ENCODE measurements at places on chromosomes 4 and X.

DNA sequence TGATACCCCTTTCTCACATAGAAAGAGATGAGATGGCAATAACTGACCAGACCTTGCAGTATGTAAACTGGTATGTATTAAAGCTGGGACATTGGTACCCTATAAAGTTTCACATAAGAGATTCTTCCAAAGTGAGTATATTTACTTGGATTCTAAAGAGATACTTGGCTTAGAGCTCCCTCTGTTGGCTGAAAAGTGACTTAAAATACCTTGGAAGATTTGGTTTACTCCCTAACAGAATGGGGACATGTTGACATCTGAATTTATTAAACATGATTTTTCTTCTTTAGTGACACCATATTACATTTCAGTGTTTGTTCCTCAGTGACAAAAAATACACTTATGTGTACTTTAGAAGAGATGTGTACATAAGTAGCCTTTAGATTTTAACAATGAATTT is 47.9 kb upstream of the RGN start:
- DNase-seq, result peak; percentile 86

DNA sequence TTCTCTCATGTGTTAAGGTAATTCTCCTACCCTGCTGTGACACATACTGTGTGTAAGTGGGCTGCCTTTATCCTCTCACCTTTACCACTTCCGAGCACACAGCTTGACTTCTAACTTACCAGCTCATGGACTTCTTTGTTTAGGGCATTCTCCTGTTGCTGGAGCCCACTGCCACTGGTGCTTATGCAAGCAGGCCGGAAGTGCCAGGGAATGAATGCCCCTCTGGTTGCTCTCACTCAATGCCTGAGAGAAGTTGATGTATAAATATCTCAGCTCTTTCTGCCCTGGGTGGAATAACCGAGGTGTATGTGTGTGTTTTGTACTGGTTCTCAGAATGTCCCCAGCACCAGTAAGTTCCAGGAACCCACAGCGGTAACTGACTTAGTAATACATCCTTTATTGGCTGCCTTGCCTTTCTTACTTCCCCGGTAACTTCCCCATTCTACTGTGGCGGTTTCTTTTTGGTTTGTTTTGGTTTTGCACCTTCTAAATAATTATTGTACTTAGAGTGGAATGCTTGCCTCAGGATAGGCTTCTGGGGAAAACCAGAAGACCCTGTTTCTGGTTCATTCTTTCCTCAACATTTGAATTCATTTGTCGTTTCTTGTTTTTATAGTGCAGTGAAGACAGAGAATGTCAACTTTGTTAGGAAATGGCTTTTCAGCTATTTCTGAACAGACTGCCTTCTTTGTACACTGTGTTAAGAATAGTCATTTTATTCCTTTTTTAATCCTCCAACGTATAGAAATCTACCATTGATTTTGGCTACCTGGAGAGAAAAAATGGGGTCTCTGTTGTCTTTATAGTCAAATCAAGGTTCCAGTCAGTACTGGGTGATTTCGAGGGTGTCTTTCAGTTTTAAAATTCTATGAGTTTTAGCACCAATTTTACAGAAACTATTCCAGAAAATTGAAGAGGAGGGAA is 45.4 kb downstream of the CXorf58 start:
- DNase-seq, result peak; percentile 2

- DNase-seq, result no peak
Measured at GRCh38 chr4:79578606-79579005, 170.6 kb upstream of the GK2 start.

DNA sequence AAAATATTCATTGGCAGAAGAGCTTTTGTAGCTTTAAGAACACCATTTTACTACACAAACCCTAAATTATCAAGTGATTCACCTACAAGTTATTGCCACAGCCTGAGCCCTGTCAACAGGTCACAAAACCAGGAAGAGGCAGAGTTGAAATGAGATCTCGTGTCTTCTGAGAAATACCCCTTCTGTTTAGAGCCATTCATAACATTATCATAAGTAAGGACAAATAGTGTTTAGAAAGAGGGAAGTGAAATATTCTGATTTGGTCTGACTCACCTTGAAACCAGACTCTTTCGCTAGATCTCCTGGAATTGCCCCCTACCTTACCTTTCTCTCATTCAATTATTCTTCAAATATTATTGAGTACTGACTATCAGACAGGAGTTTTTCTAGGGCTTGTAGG is 5.9 kb downstream of the ETDB start:
- DNase-seq, result no peak

DNA sequence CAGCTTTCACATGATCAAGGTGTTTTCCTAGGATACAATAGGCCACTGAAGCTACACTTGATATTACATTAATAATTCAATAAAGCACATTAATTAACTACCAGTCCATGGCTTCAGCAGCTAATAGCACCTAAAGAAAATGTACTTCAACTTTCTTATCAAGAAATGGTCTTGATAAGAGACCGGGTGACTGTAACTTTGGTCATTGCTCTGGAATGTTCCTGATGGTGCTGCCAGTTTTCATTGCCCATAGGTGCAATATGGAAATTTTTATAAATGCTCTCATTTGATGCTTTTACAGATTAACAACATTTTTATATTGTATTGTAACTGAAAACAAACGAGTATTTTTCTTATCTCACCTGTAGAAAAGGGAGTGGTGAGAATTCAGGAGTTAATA is 165.4 kb downstream of the SHROOM3 start:
- DNase-seq, result no peak

- no peak for DNase-seq
Measured at GRCh38 chr4:56187688-56188087, 199.6 kb downstream of the AASDH start.

GRCh38 chr4:163470391-163470790 is 3.2 kb downstream of the TKTL2 start:
- DNase-seq, result no peak

- no peak for DNase-seq
Measured at GRCh38 chr4:138500869-138501268, 258.7 kb upstream of the SLC7A11 start.

- no peak for DNase-seq
Measured at GRCh38 chr4:59945277-59945676, 1254.8 kb upstream of the ADGRL3 start.
